Stimulated activated CD4-positive, alpha-beta T cell treated with anti-CD3 and anti-CD28 coated beads, Interleukin-2, amount 100 ng/mL, for 24 hours (primary cell): ENCODE measurements at places on chromosomes 6 and 20.

- no peak for DNase-seq
Observed at GRCh38 chr20:22586645-22587310, 2.4 kb upstream of the FOXA2 start.

DNA sequence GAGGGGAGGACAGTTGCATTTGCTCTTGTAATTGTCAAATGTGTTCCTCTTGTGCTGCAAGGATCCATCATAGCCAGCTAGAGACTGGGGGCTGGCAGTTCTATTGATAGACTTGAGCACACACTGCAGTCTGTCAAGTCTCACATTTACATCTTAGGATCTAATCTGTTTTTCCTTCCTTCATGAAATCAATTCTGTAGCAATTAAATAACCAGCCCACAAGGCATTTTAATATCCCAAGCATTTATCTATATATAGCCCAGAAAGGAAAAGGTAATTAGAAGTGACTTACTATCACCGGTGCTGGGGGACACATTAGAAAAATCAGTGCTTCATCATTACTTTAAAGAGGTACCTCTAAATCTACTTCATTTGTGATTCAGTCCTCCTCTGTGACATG is 143.0 kb upstream of the STXBP5 start:
- no peak for DNase-seq

DNA sequence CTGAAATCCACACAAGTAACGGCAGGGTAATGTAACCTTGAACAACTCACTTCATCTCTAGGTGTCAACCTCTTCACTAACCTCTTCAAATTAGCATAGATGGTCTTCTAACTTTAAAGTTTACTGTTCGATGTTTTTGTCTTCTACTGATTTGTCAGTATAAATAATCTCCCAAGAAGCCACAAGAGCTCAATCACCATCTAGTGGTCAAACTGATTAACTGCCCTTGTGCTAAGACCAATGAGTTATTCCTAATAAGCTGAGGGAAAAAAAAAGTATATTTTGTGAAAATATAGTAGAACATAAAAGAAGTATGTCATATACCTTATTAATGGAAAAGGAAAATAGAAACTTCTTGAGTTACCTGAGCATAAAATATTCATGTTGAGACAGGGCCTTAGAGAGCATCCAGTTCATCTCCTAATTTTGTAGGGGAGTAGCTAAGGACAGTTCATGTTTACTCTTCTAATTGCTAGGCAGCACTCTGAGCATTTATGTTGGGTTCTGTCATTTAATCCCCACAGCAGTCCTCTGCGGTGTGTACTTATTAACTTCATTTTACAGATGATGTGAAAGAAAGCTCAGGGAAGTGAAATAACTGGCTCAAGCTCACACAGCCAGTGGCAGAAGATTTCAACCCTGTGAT is 317.1 kb downstream of the ESR1 start:
- DNase-seq: no peak

GRCh38 chr6:22239261-22239921 is 57.4 kb downstream of the PRL start:
- no peak for DNase-seq

GRCh38 chr6:26331218-26332073 is 33.6 kb upstream of the BTN3A2 start:
- DNase-seq: peak; percentile 61

DNA sequence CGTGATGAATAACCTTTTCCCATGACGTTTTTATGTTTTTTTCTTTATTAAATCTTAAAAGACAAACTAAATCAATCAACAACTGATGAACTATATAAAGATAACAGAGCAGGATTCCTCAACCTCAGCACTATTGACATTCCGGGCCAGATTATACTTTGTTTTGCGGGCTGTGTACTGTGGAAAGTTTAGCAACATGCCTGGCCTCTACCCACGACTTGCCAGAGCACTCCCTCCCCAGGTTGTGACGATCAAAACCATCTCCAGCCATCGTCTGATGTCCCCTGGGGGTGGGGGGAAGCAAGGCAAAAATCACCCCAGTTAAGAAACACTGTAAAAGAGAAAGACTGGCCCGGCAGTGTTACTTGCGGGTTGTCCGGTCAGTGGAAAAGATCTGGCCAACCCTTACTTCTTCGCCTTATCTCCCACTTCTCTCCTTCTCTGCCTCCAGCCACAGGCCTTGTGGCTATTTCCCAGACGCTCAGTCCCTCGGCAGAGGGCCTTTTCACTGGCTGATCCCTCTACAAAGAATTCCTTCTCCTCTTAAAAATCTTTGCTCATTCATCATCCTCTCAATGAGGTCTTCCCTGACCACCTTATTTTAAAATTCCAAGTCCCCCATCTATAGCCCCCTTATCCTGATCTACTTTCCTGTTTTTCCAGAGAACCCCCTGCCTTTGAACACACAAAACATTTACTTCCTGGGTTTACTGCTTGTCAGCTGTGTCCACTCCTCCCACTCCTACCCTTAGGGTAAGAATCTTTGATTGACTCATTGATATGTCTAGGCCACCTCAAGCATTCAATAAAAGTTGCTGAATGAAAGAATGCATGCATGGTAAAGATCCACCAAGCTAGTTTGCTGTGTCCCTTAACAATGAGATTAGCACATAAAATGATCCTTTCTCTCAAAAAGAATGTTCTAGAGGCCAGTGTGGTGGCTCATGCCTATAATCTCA is 14.7 kb upstream of the RAB22A start:
- no peak for DNase-seq

- DNase-seq: no peak
Observed at GRCh38 chr20:58900397-58900796, 47.9 kb downstream of the GNAS start.

GRCh38 chr6:47196113-47196512 is 113.6 kb downstream of the TNFRSF21 start:
- no peak for DNase-seq

DNA sequence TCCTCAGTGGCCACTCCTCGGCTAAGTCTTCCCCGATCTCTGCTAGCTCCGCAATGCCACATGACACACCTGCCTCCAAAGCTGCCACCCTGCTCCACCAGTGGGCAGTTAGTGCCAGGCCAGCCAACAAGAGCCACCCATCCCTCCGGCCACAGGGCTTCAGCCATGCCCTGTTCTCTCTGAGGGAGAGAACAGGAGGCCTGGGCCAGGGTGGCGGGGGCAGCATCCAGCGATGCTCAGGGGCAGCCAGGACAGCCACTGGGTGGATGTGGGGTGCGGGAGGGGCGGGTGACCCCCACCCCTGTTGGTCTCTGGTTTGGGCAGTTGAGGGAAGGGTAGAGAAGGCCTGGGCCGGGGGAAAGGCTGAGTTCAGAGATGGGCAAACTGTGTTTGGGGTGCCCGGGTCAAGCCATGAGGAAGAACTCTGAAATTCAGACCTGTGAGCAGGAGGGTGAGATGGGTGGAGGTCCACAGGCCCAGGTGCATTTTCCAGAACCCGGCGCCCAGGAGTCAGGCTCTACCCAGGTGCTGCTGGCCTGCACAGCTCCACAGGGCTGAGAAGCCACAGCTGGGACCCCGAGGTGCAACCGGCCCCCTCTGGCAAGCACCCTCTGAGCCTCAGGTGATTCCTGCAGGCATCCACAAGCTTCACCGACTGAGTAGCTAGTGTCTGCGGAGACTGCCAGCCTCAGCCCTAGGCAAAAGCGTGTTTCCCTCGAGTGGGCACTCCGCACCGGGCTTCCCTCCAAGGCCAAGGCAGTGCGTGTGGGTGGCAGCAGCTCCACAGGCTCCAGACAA is 91.1 kb downstream of the SULF2 start:
- no peak for DNase-seq

DNA sequence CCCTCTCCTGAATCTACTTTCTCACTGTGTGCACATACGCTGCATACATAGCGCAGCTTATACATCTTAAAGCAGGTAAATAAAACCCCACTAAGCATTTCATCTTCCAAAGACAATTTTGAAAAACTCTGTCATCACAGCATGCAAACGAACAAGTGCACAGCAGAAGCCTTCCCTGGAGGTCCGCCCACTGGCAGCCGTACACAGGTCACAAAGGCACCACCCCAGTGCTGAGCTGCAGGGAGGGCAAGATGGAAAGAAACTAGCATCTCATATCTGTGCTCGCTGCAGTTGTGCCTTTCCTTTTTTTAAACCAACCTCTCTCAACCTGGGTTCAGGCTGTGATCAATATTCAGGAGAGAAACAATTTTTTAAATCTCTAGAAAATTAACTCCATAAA is 73.3 kb downstream of the HUS1B start:
- DNase-seq: no peak

GRCh38 chr20:32072168-32072750 is 20.2 kb downstream of the HCK start:
- no peak for DNase-seq

DNA sequence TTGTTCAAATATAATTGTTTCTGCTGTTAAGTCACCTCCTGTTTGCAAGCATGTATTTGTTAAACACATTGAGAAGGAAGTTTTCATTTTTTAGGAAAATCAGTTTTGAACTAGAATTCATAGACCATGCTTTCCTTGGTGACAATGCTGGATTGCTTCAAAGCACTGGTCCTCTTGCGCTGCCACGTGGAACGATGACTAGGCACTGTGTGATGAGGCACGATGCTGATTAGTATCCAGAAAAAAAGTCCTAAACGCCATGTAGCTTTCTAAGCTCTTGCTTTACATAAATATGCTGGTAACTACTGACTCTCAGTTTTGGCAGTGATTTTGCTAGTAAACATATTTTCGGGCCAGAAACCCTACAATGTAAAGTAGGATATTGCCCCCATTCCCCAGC is 11.1 kb upstream of the EXOC2 start:
- no peak for DNase-seq

DNA sequence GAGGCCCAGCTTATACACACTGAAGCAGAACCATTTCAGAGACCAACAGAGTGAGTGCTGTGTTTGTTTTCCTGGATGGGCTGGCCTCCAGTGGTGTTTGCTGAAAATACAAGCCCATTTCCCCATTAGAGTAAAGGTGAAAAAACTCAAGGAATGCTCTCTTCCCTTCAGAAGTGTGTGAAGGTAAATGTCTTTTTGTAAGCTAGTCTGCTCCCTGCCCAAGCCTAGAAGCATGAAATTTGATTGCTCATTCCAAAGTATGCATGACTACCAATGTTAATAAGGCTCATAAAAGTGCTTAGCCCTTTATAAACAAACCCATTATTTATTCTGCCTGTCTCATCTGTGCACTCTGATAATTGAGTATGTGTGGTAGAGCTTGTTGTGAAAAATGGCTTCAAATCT is 59.1 kb downstream of the ADGRF1 start:
- DNase-seq: no peak

DNA sequence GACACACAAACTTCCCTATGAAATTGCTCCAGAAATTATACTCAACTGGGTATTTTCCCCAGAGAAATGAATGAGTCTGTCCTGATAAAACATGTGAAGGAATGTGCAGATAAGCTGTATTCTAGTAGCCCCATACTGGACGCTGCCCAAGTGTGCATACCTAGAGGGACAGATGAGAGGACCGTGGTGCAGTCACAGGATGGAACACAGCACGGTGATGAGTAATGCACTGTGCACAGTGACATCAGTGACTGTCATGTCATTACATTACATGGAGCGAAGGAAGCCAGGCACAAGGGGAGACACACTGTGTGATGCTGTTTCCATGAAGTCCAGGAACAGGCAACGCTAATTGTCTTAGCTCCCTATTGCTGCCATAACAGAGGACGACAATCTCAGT is 155.5 kb downstream of the CDH4 start:
- DNase-seq: no peak

DNA sequence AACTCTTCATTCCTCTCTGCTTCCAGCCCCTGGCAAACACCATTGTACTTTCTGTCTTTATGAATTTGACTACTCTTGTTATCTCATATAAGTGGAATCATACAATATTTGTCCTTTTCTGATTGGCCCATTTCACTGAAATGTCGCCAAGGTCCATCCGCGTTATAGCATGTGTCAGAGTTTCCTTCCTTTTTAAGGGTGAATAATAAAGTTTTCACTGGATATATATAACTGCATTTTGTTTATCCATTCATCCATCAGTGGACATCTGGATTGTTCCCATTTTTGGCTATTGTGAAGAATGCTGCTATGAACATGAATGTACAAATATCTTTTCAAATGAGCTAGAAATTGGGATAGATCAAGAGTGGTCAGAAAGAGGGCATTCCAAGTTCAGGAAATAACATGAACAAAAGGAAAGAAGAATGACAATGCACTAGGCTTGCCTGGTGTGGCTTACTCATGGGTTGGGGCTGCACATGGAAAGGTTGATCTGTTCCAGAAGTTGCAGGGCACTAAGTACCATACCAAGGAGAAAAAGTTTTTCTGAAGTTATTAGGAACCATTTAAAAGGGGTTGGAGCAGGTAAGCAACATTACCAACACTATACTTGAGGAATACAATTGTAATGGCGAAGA is 10.0 kb upstream of the L3MBTL3 start:
- no peak for DNase-seq

- DNase-seq: no peak
Observed at GRCh38 chr6:11830105-11830504, 51.5 kb upstream of the ADTRP start.

GRCh38 chr20:326645-327185 is 1.4 kb downstream of the SOX12 start:
- no peak for DNase-seq

DNA sequence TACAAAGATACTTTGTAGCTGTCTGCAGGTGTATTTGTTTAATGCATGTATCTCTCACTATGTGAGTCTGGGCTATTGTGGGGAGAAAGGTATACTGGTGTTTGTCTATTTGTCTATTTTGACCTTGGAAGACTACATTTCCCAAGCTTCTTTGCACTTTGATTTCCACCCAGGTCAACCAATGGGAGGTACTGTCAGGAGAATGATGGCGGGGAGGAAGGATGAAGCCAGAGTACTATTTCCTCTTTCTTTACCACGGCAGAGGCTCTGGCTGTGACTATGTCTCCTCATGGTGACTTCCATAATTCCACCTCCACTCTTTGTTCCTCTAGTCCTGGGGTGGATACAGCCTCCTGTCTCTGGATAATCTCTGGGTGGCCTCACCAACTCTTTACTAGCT is 23.1 kb downstream of the LBP start:
- no peak for DNase-seq

DNA sequence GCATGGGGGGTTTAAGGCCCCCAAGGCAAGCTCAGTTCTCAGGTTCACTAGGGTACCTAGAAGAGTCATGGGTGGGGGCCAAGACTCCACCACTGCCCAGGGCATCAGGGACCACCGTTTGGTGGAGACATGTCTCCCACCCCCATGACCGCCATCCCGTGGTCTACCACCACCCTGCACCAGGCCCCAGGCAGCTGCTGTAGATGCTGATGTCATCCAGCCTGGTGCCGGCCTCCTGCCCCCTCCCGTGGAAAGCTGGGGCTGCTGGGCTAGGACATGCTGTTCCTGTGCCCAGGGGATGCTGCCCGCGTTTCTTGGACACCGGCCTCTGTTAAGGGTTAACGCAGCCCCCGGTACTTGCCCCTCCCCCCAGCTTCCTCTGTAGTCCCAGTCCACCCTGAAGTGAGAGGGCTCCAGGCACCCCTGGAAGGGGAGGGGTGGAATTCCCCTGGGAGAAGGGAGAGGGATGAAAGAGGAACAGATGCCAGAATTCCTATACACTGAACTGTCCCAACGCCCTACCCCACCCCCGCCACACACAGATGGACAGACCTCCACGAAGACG is 587 bp downstream of the IP6K3 start:
- DNase-seq: no peak

GRCh38 chr6:157561414-157561790 is 180.4 kb downstream of the ZDHHC14 start:
- no peak for DNase-seq

- no peak for DNase-seq
Observed at GRCh38 chr6:168180548-168181011, 101.6 kb upstream of the FRMD1 start.

GRCh38 chr20:48697845-48698491 is 129.8 kb downstream of the PREX1 start:
- no peak for DNase-seq

GRCh38 chr6:106685833-106686232 is 56.5 kb downstream of the QRSL1 start:
- no peak for DNase-seq
